Mucosa of gallbladder (tissue), 1 donor: ENCODE measurements at places on chromosomes 6 and 20.

GRCh38 chr6:165875946-165876345 is 212.9 kb upstream of the PDE10A start:
- DNase-seq: no peak

- no peak for DNase-seq
These were observed 754.1 kb upstream of the FLRT3 start for GRCh38 chr20:15091421-15092037.

DNA sequence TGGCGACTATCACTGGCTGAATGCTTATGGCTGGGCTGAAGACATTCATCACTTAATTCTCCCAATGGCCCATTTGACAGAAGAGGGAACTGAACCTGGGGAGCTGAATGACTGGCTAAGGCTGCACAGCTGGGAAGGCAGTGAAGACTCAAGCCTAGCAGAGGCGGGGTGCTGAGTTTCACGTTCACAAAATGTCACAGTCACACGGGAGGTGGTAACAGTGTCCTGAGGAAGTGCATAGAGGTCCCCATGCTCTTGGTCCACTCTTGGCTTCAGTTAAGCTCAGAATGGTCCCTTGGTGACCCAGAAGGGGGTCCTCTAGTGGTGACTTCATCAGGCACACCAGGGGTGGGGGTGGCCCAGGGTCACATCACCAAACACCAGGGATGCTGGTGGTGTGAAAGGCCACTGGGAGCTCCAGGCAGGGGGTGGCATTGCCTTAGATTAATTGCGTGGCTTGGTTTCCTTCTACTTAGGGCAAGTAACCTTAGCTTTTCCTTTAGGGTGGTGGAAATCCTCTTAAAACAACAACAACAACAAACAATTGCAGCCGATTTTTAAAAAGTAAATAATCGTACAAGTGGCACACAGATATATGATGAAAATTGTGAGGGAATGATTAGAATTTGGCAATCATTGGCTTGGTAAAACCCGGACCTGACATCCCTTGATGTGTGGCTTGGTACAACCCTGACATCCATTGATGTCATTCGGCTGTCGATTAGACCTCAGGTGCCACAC is 45.0 kb downstream of the SULF2 start:
- DNase-seq: no peak

DNA sequence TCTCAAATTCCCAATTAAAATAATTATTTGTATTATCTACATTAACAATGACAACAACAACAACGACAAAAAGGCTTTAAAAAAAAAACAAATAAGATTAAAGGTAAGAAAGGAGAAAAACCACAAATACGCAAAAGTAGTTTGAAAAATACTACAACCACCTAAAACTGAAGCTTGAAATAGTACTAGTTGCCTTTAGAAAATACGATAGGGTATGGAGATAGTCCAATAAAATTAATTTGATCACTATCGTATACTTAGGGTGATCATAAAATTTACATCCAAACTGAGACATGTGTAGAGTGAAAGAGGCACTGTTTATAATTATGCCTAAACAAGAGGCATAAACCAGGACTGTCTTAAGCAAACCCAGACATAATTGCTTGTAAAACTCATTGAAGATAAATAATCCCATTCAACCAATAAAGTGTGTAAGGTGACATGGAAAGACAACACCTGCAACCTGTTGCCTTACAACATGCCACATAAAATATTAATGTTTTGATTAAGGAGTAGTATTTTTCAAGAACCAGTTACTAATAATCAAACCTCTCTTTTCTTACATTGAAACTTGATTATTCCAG is 22.7 kb downstream of the REPS1 start:
- DNase-seq: no peak

- no peak for DNase-seq
These were observed 71.4 kb upstream of the MAFB start for GRCh38 chr20:40760399-40760798.

DNA sequence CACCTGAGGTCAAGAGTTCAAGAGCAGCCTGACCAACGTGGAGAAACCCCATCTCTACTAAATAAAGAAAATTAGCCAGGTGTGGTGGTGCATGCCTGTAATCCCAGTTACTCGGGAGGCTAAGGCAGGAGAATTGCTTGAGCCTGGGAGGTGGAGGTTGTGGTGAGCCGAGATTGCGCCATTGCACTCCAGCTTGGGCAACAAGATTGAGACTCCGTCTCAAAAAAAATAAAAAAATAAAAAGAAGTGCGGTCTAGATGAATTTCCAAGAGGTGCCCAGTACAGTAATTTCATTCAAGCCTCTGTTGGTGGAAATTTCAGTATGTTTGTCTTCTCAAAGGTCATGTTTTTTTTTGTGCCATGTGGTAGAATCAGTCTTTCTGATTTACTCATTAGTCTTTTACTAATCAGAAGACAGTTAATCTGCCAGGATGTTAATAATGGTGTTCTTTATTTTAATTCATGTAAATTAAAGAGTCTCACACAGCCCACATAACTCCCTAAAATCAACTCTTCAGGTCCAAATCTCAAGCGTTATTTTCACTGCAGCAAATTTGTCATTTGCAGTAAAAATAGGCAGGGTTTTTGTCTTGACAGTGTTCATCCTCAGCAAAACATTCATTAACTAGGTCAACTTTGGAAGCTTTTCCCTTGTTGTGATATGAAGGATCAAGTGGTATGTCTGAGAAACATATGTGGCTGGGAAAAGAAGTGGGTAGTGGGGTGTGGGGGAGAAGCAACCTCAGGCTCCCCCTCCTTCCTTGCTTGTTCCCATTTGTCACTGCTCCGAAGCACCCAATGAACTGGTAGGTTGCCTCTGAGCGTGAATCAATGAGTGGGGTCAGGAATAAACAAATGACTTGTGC is 13.3 kb downstream of the TP53INP2 start:
- no peak for DNase-seq

- DNase-seq: no peak
These were observed 80.9 kb upstream of the TOX2 start for GRCh38 chr20:43833511-43834395.
